PC-9 (cell line): ENCODE measurements at places on chromosomes 3 and 15. TPM values are rescaled to one million over a fixed set of nuclear protein-coding genes. Genes with fewer than 3 reads are reported as not detected.

The C3orf49 gene
- not detected in 2 replicates for total RNA-seq

DNA sequence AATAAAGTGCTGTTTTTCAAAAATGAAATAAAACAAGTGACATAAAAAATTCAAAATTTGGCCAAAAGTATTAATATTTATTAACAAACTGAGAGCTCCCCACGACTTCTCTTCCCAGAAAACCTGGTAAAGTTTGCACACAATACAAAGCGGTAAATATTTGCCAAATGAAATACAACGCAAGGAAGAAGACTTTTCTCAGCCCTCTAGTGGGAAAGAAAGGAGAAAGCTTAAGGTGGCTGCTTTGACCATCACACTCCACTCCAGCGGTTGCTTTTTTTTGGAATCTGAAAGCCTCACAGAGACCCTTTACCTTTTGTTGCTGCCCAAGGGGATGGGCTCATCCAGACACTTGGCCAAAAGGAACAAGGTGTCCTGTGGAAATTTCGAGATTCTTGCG, 1.1 kb upstream of the GK5 start:
- DNase-seq: no peak

- DNase-seq: no peak
Measured at GRCh38 chr15:52105846-52106245, 6.7 kb downstream of the BCL2L10 start.

DNA sequence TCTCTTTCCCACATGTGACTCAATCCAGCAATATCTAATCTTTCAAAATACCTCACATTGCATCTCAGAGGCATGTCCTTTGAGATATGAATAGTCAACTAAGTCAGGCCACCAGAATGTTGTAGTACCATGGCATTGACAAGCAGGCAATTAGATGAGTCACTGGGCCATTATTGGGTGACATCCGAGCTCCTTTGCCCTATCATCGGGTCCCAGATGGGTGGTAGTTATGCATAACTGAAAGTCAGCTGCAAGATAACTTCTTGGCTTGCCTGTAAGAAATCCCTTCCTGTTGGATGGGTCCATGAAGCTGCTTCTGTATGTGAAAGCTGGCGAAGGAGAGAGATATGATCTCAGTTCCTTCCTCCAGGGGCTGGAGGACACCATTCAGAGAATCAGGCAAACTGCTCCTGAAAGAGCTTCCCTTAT, 32.8 kb downstream of the ARRDC4 start:
- peak; percentile 71 for DNase-seq

GRCh38 chr3:103083848-103084631, 649.2 kb downstream of the ZPLD1 start:
- DNase-seq: no peak

The SPATA12 gene
- total RNA-seq: 0.43 and 0.57 TPM in 2 replicates
